NCI-H460 (cell line): ENCODE measurements at places on chromosomes 4 and X. TPM values are rescaled to one million over a fixed set of nuclear protein-coding genes. Genes with fewer than 3 reads are reported as not detected.
A peak's percentile ranks its signal among the peaks of the same experiment; 100 is the strongest.

GRCh38 chrX:11446336-11446735, 153.1 kb downstream of the AMELX start:
- no peak for DNase-seq

- no peak for DNase-seq
These were observed 365.2 kb downstream of the PRDM5 start for GRCh38 chr4:120557372-120557771.

IL2 gene
- total RNA-seq: not detected in 2 replicates

DNA sequence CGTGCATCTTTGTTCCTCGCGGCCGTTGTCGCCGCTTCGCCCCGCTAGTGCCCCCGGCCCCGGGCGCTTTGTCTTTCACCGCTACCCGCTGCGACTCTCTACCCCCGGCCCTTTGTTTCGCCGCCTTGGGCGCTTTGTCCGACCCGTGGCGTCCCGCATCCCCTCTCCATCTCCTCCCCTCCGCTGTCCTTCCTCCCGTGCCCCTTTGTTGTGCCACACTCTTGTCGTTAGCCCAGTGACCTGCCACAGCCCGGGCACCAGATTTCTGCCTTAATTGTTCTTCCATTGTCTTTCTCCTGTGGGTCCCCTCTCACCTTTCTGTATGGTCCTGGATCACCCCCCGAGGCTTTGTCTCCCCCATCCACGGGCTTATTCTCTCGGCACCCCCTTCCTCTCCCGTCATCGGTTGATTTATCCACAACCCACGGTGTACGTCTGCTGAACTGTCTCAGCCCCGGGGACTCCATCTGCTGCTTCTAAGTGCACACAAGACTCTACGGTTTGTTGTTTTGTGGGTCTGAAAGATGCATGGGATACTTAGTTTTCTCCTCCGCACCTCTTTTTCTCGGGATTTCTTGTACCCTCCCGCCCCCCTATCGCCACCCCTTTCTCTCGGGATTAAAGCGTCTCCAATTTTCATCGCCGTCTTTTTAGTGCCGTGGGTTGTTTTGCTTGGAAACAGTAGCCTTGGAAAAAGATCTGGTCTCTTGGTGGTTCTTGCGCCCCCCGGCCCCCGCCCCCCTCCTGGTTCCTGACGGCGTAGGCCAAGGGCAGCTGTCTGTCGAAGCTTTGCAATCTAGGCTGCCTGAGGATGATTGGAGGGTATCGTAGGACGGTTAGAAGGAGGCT, 783 bp downstream of the RBPJ start:
- no peak for DNase-seq

DGKK gene
- not detected in 2 replicates for total RNA-seq

DNA sequence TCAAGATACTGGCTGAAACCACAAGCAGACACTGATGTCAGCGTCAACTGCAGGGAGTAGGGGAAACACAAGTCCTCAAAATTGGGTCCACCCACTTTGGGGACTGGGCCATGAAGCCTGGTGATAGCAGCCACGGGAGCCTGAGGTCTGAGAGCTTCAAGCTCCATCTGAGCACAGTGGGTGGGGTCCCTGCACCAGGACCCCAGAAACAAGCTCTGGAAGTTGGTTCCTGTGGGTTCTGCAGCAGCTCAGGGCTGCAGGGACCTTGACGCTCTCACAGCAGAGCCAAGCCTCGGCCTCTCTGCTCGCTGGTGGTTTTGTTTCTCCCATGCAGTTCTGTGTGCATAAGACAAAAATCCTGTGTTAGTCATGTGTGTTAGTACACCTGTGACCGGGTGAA, 54.5 kb downstream of the CPLX1 start:
- no peak for DNase-seq

SLC25A14 gene
- total RNA-seq: 15.8 and 19.0 TPM in 2 replicates

DNA sequence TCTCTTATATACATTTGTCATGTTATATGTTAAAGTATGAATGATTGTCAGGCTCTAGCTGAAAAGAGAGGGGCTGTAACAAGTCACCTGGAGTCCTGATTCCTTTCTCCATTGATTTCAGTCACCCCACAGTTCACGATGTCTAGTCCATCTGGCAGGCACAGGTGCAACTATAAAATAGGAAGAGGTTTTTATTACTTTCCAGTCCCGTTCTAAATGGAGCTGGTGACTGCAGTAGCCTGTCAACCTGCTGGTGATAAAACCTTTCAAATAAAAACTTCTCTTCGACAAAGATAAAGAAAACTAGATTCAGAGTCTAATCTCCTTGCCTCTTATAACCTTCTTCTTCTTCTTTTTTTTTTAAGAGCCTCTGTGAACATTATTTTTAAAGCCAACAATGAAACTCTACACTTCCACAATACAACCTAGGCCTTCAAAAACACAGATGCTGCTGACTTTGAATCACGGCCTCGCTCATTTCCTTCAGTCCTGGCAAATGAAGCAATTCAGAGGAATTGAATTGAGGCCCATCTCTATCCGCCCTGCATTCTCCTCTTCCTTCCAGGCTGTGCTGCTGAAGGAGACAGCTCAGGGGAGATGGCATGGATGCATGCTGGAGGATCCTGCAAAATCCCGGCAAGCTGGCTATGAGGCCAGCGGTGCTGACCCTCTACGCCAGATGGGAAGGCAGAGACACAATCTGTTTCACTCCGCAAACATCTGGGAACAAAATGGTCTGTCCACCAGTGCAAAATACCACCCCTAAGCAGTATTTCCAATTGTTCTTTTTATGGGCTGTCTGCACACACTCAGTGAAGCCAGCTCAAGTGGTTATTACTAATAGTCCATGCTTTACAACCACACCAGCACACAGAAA, 27.3 kb upstream of the CDKN2AIP start:
- DNase-seq: no peak

MTHFD2L gene
- total RNA-seq: 48.9 and 57.6 TPM in 2 replicates

CTAG1B gene
- not detected in 2 replicates for total RNA-seq

DNA sequence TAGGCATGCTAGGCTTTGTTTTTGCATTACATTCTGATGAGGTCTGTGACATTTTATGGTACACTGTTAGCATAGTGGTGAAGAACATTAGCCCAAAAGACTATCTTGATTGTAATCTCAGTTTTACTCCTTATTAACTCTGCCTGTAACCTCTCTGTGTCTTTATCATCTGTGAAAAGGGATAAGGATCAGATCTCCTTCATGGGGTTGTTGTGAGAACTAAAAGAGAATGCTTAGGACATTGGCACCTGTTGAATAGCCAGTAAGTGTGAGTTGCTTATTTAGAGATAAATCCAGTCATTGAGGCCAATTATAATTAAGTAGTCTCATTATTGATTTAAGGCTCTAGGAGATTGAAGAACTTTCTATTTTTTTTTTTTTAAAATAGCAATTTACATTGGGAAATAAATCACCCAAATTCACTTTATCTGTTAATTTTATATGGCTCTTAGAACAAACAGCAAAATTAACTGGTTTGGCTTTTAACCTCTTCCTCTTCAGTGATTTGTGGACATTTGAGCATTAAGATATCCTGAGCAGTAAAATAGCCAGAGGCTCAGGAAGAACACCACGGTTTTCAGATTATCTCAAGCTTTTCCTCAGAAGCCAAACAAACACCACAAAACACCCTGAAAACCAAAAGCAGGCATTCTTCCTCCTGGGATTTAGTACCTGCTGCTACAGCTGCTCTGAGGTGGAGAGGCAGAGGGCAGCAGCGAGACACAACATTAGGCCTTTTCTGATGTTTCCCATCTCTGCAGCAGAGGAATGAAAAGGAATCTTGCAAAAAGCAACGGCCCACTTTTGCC, 192.9 kb downstream of the ARHGAP10 start:
- DNase-seq: peak; percentile 25

- DNase-seq: no peak
These were observed 1496.4 kb downstream of the RPA4 start for GRCh38 chrX:98380106-98380505.

PNMA3 gene
- total RNA-seq: not detected in 2 replicates

GRCh38 chrX:136629084-136629750, 18.7 kb upstream of the CD40LG start:
- DNase-seq: no peak

DNA sequence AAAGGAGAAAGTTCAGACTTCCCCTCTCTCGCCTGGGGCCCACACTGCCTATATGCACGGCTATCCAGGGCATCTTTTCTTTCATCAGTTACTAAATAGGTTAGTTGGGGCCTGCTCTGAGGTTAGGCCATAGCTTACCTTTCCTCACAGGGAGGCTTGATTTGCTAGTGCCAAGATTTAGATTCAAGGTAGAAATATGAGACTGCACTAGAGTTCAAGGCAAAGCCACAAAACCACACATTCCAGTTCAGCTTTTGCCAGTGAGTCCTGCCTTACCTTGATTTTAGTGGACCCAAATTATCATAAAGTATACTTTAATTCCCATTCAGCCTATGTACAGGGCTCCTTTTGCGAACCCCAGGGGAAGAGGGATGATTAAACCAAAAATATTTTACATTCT, 762.8 kb downstream of the PDHA2 start:
- no peak for DNase-seq

NKX3-2 gene
- total RNA-seq: 0.12 and 0.38 TPM in 2 replicates
